ENCODE measurements at places on chromosomes 6 and 20.
A peak's percentile ranks its signal among the peaks of the same experiment; 100 is the strongest.

- DNase-seq: no peak
These were observed 195.5 kb downstream of the MAFB start for GRCh38 chr20:40493549-40493948.

DNA sequence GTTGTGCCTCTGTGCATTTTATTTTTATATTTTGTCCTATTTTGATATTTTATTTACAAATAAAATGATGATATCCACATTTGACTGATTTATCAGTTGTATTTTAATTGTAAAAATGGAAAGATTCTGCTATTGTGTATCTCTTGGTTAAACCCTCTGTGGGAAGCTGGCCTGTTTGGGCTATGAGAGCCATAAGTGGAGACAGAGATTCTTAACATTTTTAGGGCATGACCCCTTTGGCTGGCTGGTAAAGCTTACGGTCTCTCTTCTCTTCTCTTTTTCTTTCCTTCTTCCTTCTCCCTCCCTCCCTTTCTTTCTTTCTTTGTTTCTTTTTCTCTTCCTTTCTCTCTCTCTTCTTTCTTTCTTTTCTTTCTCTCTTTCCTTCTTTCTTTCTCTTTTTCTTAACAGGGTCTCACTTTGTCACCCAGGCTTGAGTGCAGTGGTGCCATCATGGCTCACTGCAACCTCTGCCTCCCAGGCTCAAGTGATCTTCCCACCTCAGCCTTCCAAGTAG lies 172.3 kb upstream of the CDYL start:
- no peak for DNase-seq

GRCh38 chr6:25166955-25167748 lies 112.0 kb upstream of the CARMIL1 start:
- DNase-seq: no peak

DNA sequence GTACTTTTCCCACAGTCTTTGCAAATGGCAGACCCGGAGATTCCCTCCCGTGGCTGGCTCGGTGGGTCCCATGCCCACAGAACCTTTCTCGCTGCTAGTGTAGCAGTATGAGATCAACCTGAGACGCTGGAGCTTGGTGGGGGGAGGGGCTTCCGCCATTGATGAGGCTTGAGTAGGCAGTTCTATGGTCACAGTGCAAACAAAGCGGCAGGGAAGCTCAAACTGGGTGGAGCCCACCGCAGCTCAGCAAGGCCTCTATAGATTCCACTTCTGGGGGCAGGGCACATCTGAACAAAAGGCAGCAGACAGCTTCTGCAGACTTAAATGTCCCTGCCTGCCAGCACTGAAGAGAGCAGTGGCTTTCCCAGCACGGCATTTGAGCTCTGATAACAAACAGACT lies 186.0 kb upstream of the KCNK16 start:
- no peak for DNase-seq

DNA sequence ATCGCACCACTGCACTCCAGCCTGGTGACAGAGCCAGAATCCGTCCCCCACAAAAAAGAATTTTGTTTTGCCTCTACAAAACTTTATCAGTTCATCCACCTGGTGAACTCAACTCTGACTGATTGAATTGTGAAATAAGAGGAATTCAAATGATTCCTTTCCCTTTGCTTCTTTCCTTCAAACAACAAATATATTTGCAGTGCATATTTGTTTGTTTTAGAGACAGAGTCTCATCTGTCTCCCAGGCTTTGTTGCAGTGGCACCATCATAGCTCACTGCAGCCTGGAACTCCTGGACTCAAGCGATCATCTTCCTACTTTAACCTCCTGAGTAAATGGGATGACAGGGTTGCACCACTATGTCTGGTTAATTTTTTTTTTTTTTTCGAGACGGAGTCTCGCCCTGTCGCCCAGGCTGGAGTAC lies 23.2 kb upstream of the PIM1 start:
- DNase-seq: no peak

- no peak for DNase-seq
These were observed 327.6 kb downstream of the NKAIN2 start for GRCh38 chr6:124131259-124131658.

GRCh38 chr6:158868122-158868480 lies 48.9 kb upstream of the EZR start:
- DNase-seq: no peak

DNA sequence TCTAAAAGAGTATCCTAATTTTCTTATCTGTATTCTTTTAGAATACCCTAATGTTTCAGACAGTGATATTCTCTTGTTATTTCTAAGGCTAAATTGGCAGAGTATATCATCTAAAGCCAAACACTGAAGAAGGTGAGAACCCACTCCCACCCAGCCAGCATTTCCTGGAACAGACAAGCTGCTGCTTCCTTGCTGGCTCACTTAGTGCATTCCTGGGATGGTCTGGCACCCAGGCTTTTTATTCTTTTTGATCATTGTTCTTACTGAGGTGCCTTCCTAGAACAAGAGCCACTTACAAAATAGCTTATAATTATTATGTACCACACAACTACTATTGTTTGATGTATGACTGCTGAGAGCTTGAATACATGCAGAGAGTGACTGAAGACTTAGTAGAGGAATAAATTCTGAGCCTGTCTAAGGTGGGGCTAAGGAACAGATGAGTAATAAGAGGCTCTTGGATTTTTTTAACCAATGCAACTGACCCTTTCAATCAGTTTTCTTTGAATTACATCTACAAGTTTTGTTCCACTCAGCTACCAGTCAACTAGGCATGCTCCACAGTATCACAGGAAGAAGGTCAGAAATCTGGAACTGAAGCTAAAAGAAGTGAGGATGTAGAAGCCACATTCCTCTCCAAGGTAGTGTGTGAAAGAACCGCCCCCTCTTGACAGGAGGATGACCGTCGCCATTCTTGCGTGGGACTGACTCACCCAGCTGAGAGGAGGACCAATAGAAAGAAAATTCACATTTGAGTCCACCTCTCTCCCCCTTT lies 30.1 kb downstream of the PRPH2 start:
- peak; percentile 7 for DNase-seq

GRCh38 chr6:144384427-144384826 lies 99.3 kb downstream of the UTRN start:
- no peak for DNase-seq

DNA sequence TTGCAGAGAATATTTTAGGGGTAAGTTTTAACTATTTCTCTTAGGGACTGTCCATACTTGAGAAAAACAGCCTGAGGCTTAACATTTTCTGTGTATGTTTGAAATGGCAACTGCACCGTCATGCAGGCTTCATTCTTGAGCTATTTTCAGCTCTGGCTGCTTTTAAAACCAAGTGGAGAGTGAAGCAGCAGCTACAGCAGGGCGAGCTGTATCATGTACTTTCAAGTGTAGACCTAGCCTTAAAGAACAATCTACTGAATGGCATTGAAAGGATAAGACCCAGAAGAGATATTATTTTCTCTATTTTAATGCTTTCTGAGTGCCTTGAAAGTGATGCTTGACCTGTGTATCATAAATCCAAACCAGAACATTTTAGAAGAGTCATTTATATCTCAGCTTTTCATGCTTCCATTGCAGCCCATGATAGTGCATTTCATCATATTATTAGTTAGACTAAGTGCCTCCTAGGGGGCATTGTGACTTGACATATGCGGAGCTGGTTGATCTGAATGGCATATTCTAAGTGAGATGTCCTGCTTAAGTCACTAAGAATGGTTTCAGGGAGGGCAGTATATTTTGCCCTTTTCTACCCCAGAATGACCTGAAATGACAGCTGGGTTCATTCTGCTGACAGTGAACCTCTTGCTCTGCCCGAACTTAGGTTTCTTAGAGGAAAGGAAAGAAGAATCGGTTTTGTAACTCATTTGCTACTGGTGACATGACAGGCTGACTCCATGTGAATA lies 85.3 kb downstream of the NKAIN2 start:
- DNase-seq: no peak

DNA sequence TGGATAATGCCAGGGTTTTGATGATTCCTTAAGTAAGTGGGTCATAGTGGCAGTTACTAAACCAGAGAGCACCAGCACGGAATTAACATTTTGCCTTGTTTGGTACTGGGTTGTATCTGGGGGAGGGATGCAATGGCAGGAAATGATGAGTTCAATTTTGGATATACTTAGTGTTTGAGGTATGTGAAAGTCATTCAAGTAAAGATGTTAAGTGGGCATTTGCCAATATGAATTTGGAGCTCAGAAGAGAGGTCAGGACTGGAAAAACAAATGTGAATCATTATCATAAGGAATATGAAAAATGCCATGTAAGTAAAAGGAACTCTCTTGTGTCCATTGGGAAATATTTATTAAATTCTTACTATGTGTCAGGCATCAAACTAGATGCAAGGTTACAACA lies 6.2 kb downstream of the PXT1 start:
- no peak for DNase-seq

GRCh38 chr6:130132286-130132701 lies 90.5 kb downstream of the SAMD3 start:
- peak; percentile 36 for DNase-seq

- no peak for DNase-seq
These were observed 28.0 kb upstream of the ELOVL5 start for GRCh38 chr6:53376661-53377226.

- no peak for DNase-seq
These were observed 137.6 kb downstream of the RNGTT start for GRCh38 chr6:88825856-88826255.

DNA sequence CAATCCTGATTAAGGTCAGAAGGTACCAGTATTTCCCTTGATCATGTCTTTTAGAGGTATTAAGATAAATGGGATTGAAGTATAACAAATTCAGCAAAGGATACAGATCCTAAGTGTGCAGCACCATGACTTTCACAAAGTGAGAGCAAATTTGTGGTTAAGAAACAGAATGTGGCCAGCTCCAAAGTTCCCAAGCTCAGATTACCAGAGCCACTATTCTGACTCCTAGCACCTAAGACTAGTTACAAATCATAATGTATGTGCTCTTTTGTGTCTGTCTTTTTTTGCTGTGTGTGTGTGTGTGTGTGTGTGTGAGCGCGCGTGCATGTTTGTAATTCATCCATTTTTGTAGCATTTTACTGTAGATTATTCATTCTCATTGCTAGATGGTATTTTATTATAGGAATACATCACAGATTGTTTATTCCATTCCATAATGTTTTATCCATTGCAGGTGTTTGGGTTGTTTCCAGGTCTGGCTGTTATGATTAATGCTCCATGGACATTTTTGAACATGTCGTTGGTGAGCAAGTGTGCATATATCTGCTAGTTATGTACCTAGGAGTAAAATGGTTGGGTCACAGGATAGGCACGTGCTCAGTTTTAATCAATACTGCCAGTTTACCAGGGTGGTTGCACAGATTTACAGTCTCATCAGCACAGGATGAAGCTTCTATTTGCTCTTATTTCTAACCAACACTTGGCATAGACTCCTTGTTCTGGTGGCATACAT lies 314.0 kb upstream of the JAG1 start:
- no peak for DNase-seq

- DNase-seq: no peak
These were observed 256.6 kb downstream of the PLCB1 start for GRCh38 chr20:8388707-8389106.
